ENCODE measurements at places on chromosomes 7 and 10.

DNA sequence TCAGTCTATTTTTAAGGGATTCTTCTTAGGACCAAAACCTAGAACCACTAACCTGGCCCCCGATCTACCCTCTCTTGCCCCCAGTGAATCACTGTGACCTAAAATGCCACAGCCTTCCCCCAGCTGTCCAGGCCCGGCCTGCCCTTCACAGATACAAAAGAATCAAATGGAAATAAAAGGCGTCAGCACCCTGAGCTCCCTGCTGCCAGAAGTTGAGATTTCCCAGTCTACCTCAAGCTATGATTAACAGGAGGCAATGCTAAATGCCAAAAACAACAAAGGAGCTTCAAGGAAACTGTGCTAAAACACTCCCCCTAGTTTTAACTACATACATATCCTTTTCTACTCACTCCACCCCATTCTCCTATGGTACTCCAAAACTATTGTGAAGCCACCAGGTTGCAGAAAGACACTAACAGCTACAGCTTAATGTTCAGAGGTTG is 67.8 kb downstream of the GSAP start:
- DNase-seq = no peak

GRCh38 chr10:104387130-104387888 is 33.7 kb downstream of the CFAP58 start:
- DNase-seq = no peak

DNA sequence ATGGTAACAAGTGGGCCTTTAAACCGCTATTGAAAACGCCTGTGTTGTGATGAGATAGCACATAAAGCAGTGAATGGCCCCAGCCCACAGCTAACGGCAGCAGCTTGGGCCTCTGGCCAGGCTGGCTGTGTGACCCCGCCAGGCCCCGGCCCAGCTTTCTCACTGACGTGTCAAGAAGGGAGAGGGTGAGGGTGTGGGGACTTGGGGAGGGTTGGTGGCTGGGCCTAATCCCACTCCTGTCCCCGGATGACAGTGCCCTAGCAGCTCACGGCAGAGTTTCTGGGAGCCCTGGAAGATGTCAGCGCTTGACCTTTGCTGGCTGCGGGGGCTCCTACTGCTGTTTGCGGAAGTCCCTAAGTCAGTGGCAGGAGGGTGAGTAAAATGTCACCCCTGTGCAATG is 88.9 kb upstream of the SHH start:
- no peak for DNase-seq

- no peak for DNase-seq
These were observed 100.5 kb upstream of the PPIF start for GRCh38 chr10:79246606-79247275.

GRCh38 chr7:73328696-73329095 is 735 bp downstream of the FKBP6 start:
- DNase-seq = no peak

GRCh38 chr10:132392811-132393694 is 3.9 kb upstream of the PWWP2B start:
- no peak for DNase-seq

DNA sequence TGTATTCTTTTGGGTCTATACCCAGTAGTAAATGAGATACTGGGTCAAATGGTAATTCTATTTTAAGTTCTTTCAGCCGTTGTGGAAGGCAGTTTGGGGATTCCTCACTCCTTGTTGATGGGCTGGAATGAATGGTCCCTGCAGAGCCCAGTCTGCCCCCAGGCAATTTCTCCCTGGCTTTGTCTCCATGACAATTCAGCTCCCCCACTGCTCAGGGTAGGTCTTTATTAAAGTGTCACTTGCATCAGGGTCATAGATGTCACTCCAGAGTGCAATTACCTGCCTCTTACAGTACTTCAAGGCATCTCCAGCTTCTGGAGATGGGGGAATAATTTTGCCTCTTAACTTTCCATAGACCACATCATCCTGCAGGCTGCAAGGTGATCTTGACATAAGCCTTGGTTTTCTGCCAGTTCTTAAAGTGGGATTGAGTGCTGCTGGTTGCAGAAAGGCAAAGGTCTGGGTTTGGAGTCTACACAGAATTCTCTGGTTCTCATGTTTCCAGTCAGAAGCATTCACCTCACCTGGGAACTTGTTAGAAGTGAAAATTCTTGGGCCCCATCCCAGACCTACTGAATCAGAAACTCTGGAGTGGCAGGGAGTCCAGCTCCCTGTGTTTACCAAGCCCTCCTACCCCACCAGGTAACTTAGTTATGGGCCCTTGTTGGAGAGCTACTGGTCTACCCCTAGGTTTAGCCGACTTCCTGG is 442.4 kb downstream of the GALNT17 start:
- DNase-seq = no peak

DNA sequence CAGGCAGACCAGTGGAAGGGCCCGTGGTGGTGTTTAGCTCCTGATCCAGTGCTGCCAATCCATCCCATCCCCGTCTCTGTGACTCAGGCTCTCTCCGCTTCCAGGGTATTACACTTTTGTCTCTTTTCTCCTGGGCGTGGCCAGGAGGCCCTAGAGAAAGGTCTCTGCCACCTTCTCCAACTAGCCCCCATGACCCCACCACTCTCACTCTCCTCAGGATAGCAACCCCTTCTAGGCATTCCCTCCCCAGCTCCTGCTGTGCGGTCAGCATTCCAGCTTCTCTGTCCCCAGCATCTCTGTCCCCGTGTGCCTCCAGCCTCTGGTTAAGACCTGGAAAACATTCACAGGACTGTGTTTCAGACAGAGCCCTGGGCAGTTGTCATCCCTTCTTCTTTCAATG is 36.2 kb upstream of the R3HCC1L start:
- no peak for DNase-seq

- no peak for DNase-seq
These were observed 41.0 kb downstream of the ZEB1 start for GRCh38 chr10:31359979-31360378.

- no peak for DNase-seq
These were observed 1.1 kb upstream of the DMTF1 start for GRCh38 chr7:87151002-87151728.

DNA sequence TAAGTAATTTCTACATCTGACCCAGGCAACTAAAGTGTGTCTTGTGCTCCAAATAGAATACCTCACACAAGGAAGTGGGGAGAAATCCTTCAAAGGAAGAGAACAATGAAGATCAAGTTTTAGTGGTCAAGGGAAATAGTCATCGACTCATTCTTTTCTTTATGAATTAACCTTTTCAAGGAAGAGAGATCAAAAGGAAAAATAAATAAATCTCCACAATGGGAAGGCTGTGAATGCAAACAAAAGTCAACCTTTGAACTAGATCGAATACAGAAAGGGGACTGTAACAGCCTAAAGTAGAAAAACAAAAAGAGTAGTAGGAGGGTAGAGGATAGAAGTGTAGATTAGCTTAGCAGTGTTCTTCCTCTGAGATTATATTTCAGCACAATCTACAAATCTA is 274.6 kb upstream of the COBL start:
- no peak for DNase-seq

- DNase-seq = no peak
These were observed 149.0 kb upstream of the TMEM106B start for GRCh38 chr7:12062062-12062461.

DNA sequence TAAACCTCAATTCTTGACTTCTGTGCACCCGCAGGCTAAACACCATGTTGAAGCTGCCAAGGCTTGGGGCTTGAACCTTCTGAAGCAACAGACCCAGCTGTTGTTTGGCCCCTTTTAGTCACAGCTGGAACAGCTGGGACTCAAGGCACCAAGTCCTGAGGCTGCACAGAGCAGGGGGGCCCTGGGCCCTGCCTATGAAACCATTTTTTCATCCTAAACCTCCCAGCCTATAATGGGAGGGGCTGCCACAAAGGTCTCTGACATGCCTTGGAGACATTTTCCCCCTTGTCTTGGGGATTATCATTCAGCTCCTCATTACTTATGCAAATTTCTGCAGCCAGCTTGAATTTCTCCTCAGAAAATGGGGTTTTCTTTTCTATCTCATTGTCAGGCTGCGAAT is 31.8 kb downstream of the LMBR1 start:
- no peak for DNase-seq

DNA sequence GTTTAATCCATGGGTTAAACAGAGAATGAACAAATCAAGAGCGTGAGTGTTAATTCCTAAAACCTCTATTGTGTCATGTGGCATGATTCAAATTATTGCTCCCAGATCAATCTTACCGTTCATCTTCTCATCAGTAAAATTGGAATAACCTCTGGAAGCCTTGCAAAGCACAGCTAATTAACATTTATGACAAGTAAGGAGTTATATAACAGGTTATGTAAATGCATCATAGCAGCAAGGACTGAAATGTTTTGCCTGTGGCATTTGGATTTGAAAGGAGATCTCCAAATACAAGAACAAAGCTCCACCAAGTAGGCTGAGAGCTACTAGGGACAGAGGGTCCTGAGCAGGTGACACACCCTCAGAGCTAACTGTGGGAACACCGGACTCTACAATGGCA is 502.9 kb upstream of the CELF2 start:
- no peak for DNase-seq

DNA sequence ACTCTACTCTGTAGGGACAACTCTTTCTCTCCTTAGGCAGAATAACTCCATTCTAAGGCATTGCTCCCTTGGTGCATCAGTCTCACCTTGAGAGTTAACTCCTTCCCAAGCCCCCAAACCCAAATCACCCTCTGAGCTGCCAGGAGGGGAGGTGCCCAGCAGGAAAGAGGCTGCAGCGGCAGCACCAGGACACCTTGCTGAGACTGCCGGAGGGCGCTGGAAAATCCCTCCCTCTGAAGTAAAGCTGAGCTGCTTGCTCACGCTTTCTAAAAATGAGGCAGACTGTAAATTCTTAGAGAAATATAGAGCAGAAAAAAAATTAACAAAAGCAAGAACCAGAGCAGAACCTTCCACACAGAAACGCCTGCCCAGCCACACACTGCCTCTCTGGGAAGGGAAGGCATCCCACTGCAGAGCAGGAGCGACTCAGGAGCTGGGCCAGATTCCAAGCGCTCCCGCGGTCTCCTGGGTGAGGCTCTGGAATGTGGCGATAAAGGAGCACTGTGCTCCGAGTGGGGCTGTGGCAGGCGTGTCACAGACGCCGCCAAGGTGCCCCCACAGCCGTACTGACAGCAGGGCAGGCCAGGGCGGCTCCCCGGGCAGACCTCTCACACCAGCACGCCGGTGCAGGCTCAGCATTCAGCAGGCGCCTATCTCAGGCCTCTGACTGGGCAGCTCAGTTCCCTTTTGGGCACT is 202.1 kb downstream of the TNS3 start:
- DNase-seq = no peak

DNA sequence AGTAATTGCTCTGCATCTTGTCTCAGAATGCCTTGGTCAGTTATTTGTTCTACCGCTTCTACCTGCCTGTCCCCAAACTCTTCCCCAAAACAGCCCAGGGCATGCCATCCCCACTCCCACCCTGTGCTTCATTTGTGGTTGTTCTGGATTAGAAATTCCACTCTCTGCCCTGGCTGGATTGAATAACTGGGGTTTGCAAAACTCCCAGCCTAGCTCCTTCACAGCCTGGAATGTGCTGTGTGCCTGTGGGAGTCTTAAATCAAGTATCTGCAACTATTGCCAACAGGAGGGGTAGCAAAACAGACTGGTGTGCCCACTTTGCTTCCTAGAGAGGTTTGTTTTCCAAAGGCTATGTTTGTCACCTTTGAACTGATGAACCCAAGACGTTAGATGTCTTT is 24.2 kb downstream of the TSPAN15 start:
- no peak for DNase-seq

DNA sequence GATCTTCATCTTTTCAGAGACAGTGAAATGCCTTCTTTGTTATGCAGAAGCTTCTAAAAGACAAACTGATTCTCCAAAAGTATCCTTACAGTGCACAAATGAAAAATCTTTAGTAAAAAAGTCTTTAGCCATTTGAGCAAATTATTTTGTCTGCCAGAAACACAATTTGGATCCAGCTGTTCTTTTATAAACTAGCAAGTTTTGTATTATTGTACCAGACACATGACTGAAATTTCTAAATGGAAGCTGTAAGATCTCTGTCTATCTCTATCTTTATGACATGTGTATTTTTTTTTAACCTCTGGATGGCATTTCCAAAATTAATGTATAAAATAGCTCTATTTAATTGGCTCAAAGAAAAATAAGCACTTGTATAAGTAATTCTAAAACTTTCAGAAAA is 68.3 kb downstream of the VIPR2 start:
- DNase-seq = no peak

- no peak for DNase-seq
These were observed 95.6 kb downstream of the SNX13 start for GRCh38 chr7:17844514-17845196.

DNA sequence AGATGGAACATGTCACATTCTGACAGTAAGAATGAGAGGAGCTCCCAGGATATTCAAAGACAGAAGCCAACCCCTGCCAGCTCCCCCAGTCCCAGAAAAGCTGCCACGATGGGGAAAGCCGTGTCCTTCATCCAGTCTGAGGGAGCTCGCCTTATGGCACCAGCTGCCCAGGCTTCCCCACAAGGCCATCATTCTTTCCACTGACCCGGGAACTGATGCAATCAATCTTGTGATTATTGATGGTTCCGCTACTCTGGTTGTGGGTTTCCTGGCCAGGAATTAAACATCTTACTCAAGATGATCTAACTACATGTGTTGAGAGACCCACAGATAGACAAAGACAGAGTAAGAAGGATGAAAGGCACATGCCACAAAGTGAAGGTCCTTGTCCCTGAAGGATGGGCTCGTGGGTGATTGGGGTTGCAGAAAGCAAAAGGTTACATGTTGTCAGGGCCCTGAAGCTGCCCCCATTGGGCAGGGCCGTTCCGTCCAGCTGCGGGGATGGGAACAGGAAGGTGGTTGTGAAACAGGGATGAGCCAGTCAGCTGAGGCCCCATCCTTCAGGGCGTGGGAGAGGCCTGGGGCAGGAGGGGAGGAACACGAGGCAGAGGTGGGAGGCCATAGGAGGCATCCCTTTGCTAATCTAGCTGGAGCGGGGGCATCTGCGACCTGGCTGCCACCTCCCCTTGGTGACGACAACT is 127.6 kb downstream of the OAT start:
- no peak for DNase-seq

GRCh38 chr10:129501652-129502436 is 34.8 kb downstream of the MGMT start:
- no peak for DNase-seq

- DNase-seq = no peak
These were observed 23.5 kb downstream of the HTR5A start for GRCh38 chr7:155093596-155093995.

GRCh38 chr7:150957133-150958020 is 20.7 kb downstream of the KCNH2 start:
- no peak for DNase-seq

DNA sequence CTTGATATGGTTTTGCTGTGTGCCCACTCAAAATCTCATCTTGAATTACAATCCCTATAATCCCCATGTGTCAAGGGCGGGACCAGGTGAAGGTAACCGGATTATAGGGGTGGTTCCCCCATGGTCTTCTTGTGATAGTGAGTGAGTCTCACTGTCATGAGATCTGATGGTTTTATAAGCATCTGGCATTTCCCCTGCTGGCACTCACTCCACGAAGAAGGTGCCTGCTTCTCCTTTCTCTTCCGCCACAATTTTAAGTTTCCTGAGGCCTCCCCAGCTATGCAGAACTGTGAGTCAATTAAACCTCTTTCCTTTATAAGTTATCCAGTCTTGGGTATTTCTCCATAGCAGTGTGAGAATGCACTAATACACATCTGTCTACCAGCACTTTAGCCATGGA is 109.5 kb upstream of the SDK1 start:
- no peak for DNase-seq

GRCh38 chr7:52992479-52993162 is 42.8 kb upstream of the POM121L12 start:
- DNase-seq = no peak
